ENCODE measurements at places on chromosomes 1 and 21. TPM values are rescaled to one million over a fixed set of nuclear protein-coding genes. Genes with fewer than 3 reads are reported as not detected.

S100A9 gene
- polyA plus RNA-seq: not detected

PIK3CD gene
- polyA plus RNA-seq: 6.0 TPM

SYT14 gene
- 1.8 TPM for polyA plus RNA-seq

GLIS1 gene
- polyA plus RNA-seq: 0.05 TPM

ITLN2 gene
- polyA plus RNA-seq: not detected

DIO1 gene
- not detected for polyA plus RNA-seq

U2AF1 gene
- polyA plus RNA-seq: 130 TPM

Measured in SK-N-SH (cell line).